H9 (cell line): ENCODE measurements at places on chromosomes 12 and 14. TPM values are rescaled to one million over a fixed set of nuclear protein-coding genes. Genes with fewer than 3 reads are reported as not detected.

- no peak for DNase-seq
These were observed 38.2 kb upstream of the RIC8B start for GRCh38 chr12:106736051-106736957.

- DNase-seq = no peak
These were observed 6.5 kb downstream of the WNT5B start for GRCh38 chr12:1635301-1636095.

DNA sequence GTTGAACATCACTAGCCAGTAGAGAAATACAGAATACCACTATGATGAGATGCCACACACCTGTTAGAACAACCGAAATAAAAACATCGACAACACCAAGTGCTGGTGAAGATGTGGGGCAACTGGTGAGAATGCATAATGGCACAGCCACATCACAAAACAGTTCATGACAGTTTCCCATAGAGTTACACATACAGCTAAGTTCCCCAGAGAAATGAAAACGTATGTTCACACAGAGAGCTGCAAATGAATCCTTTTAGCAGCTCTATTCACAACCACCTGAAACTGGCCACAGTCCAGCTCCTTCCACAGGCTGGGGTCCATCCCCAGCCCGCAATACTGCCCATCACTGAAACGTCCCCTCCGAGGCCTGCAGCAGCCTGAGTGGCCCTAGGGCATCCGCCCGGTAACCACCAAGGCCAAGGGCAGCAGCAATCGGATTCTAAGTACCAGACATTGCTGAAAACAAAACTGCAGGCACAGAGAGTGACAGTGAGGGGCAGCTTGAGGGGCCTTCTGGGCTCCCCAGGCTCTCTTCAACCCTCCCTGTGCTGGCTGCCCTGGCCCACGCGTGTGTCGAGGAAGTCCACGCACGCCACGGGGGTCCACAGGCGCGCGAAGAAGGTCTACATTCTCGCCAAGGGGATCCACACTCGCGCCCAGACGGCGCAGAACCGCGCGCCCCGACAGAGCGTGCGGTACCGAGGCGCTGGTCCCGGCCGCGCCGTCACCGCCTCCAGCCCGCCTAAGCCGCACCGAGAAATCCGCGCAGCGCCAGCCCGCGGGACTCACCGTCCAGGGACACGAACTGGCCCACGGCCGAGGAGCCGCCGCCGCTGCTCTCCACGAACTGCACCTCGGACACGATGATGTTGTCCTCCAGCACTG, 903 bp downstream of the BRF1 start:
- peak; percentile 26 for DNase-seq

DNA sequence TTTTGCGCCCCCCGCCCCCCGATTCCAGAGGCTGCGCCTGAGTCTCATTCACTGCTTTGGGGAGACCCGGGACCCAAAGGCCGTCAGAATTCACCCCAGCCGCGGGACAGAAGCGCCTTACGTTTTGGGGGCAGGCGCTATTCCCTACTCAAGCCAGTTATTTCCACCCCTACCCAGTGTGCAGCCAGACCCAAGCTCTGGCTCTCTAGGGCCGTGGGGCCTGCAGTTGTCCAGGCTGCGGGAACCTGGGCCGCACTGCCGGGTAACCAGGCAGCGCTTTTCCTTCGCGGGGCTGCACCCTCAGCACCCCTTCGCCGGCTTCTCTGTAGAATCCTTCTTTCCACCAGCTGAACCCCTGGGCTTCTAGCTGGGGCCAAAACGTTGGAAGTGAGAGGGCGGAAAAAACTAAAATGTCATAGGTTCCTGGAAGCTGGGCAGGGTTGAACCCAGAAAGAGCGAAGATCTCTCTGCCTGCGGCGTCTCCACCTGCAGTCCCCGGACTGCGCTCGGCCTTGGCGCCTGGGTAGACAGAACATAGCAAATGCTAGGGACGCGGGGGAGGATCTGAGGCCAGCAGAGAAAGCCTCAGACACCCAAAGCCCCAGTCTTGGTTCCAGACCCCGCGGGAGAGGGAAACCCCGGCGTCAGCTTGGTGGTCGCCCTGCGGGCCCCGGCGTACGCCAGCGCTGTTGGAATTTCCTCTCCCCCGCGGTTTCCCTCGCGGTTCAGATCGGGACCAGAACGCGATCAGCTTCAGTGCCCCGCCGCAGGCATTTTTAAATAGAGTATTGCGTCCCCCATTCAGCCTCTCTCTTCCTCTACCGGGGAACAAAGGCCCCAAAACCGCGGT, 18.3 kb downstream of the TBX3 start:
- DNase-seq = peak; percentile 70

DNA sequence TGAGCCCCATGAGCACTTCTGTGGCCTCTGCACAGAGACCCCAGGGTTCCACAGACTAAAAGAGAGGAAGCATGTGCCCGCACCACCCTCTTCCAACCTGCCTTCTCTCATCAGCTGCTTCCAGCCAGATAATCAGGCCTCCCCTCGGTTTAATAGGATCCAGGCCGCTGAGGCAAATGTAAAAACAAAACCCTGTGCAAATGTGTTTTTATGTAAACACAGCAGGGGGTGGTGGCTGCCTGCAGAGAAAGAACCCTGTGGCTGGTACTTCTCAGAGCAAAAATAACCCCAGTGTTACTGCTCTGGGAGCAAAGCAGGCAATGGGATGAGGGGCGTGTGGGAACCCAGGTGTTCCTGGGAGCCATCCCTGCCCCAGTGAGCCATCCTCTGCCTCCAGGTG, 46.2 kb downstream of the WSCD2 start:
- no peak for DNase-seq

GRCh38 chr12:52270541-52271070, 3.8 kb upstream of the KRT86 start:
- no peak for DNase-seq

DNA sequence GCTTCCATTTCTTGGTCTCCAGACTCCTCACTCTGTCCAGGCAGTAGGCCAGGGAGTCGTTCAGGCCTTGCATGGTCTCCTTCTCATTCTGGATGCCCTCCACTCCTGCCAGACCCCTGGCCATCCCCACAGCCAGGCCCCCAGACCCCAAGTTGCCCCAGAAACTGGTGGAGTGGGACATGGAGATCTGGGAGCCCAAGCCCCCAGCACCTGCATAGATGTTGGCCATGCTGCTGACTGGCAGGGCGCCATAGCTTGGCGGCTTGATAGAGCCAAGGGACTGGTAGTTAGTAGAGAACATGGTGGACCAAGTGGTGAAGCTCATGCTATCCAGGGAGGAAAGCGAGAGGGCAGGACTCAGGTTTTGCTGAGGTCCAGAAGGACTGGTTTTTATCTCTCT, 21.2 kb upstream of the INSM2 start:
- no peak for DNase-seq

DNA sequence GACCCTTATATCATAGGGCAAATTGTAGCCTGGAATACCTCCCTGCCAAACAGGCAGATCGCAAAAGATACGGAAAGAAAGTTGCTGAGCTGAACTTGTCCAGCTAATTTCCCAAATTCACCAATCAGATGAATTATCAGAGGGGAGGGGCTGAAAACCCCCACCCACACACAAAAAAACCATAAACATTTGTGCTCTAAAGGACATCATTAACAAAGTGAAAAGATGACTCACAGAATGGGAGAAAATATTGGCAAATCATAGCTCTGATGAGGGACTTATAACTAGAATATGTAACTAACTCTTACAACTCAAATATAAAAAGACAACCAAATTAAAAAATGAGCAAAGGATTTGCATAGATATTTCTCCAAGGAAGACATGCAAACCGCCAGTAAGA, 36.3 kb downstream of the PTHLH start:
- no peak for DNase-seq

DNA sequence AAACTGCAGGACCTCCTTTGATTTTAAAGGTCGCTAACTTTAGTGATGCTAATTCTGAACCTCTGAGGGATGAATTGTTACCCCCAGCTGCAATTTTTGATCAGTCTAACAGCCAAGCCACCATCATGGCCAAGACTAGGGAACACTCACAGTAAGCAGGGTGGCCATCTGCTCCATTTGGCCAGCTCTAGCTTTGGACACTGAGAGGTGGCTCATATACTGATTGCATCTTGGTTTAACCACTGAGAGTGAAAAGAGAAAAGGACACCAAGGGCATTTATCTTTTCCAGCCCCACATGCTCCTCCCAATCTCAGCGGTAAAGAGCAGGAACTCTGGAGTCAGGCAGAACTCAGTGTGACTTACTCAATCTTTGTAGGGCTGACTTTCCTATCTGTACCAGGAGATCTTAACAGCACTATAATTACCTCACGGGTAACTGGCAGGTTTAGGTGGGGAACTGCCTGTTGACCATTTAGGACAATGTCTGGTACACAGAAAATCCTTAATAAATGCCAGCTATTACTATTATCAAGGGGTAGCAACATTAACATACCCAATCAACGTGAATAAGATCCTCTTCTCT, 6.2 kb downstream of the LPCAT3 start:
- DNase-seq = no peak

DNA sequence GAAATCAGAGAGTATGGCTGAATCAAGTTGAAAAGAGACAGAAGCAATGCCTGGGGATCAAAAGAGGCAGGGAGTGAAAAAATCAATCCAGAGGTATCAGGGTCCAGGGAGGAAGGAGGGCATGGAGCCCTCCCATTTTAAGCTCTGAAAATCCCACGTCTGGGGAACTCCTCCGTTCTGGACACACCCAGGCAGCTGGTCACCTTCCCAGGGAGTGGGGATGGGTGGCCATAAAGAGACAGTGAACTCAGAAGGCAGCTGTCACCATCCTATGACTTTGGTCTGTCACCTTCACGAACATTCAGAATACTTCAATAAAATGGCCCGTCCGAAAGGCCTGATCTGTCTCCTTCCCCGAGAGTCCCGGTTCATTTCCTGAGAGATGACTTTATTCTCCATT, 71.6 kb downstream of the MAP1LC3B2 start:
- no peak for DNase-seq

- DNase-seq = peak; percentile 58
These were observed 8.4 kb upstream of the TBX3 start for GRCh38 chr12:114692186-114693058.

DNA sequence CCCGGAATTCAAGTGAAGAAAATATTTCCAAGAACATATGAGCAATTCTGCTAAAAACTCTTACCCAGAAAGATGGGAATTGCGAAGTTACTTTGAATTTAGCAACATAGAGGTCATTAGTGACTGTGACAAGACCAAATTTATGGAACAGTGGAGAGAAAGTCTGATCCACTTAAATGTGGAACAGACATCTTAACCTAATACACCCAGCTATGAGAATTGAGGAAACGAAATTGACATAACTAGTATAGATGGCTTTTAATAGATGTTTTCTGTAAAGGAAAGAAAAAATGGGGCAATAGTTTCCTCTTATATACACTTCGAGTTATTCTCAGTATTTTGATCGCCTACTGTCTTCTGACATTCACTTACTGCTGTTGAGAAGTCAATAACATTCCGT, 4.6 kb downstream of the OVCH1 start:
- no peak for DNase-seq

GRCh38 chr12:116853507-116853906, 27.7 kb downstream of the HRK start:
- no peak for DNase-seq

DNA sequence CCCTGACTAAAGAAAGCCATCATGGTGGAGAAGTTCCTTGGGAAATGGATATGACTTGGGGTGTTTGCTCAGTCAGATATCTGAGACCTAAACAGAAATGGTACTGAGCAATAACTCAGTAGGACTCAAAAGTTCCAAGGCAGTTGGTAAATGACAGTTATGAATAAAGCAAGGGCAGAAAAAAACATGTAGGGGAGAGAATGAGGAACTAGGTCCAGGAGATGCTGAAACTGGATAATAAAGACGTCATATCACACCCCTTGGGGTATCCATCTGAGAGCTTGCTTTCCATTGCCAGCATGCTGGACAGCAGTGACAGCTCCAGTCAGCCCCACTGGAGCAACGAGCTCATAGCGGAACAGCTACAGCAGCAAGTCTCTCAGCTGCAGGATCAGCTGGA, 37.5 kb downstream of the RPGRIP1 start:
- no peak for DNase-seq

DNA sequence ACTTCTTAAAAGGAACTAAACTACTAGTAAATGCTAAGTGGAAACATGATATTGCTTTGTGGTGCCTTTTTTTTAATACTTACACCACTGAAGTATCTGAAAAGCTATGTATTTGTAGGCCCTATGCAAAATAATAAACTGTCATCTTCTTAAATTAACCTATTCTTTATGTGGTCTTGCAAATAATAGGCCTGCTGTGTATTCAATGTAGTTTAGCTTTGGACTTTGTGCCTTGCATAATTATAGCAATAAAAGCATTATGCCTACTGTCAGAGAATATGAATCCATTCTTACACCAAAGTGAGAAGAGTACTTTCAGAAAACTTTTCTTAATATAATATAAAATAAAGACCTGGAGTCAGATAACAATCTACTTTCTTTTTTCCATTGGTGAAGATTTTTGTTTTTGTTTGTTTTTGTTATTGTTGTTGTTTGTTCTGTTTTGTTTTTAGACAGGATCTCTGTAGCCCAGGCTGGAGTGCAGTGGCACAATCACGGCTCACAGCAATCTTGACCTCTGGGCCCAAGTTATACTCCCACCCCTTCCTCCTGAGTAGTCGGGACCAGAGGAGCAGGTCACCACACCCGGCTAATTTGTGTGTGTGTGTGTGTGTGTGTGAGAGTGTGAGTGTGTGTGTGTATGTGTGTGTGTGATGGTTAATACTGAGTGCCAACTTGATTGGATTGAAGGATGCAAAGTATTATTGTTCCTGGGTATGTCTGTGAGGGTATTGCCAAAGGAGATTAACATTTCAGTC, 213.8 kb downstream of the SLC6A15 start:
- no peak for DNase-seq

DNA sequence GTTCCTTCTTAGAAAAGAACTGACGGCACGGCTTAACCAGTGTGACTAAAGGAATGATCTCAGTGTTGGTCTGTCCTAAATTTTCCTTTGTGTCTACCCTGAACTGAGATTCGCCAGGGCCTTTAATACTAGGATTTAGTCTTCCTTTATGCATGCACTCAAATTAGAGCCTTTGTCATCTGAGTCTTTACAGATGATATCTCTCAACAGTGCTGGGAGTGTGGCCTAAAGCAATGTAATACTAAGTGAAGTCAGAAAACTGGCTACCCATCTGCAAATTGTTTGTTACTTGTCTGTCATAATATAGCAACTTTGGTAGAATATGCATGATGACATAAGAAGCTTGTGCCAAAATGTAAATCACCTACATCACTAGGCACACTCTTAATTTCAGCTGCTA, 95.4 kb downstream of the PTPRO start:
- no peak for DNase-seq

DNA sequence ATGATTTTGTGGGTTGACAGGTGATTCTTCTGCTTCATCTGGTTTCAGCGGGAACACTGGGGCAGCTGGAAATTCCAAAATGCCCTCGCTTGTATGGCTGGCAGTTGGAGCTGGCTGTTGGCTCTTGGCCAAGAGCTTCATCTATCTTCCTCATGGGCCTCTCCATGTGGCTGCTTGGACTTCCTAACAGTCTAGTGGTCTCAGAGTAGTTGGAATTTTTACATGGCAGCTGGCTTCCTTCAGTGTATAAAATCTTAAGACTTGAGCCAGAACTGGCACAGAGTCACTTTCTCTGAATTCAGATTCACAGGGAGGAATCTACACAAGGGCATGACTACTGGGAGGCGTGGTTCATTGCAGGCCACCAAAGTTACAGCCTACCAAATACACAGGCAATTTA, 204.9 kb upstream of the RMST start:
- no peak for DNase-seq

TMTC1 gene
- total RNA-seq = 16.1 TPM in 2 replicates

POTEG gene
- total RNA-seq = not detected in 2 replicates

LTBP2 gene
- 0.75 and 0.77 TPM in 2 replicates for total RNA-seq

KRT83 gene
- total RNA-seq = not detected in 2 replicates

TNS2 gene
- 3.6 and 4.5 TPM in 2 replicates for total RNA-seq

WASHC3 gene
- total RNA-seq = 14.1 and 14.9 TPM in 2 replicates

KRT79 gene
- not detected in 2 replicates for total RNA-seq

TRAF3 gene
- total RNA-seq = 9.6 TPM in 2 replicates

PPP4R4 gene
- 3.9 and 5.1 TPM in 2 replicates for total RNA-seq
